Effector memory CD4-positive, alpha-beta T cell (primary cell): ENCODE measurements at places on chromosomes 7 and 10.

DNA sequence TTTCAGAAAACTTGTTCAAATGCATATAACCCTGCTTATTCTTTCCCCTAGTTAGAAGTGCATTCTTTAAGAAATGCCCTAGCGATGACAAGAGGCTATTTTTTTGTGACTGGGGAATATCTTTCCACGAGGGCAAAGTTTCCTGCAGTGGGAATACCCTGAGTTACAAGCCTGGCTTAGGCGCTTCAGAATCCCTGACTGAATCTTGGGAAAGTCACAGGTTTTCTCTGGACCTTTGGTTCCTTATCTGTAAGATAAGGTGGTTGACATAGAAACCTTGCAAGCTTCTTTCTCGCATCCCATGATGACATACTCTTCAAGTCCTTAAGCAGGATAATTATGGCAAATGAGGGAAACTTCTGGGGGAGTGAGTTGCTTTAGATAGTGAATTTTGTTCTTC is 80.5 kb upstream of the FZD8 start:
- DNase-seq, result no peak

DNA sequence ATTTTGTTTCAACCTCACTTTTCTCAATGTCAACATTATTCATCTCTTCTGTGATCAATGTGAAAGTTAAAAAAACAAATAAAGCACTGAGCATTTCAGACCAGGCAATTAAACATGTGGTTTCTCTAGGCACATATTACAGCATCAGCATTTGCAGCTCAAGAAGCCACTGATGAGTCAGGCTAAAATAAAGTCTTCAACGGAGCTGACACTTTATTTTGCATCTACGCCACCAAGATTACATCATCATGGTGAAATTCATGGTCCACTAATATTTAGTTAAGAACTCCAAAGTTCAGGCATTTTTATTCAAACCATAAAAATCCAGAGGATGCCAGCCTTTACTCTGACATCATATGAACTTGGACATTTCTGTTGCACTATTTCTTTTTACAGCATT is 33.0 kb downstream of the MAGI2 start:
- DNase-seq, result no peak

DNA sequence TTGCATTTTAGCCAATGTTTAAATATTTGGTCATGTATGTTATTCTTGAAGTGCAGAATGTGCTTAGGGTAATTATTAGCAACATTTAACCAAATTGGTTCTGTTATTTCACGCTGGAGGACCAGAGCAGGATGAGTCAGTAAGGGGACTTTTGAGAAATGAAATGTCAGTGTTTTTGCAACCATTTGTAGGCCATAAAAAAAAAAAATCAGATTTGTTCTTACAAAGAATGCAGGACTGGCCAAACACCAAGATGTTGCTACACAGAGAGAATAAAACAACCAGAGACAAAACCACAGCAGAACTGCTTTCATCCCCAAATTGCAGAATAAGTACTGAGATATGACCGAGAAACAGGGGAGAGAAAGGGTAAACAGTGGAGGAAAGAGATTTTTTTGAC is 62.1 kb downstream of the TPST1 start:
- no peak for DNase-seq

- peak; percentile 43 for DNase-seq
Measured at GRCh38 chr7:157501581-157501980, 164.8 kb downstream of the DNAJB6 start.

GRCh38 chr7:20786779-20787659 is at the start of gene SP8:
Gene SP8 (minus strand): TSS chr7:20786886. CDS start chr7:20786798, 88 bp downstream.
- DNase-seq, result no peak

DNA sequence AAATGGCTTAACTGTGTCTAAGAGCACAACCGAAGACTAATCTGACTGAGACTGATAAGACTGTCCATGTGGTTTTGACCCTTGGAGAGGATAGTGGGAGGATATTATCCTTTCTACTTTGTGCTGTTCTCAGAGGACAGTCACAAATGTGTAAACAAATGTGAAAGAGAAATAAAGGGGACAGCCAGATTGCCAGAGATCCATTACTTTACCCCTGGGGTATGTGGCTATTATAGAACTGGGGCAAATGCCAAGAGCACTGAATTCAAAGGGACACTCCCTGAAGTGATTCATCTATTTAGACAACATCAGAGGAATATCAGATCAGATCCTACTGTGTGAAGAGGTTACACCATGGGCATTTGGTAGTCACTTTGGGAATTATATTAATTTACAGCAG is 154.7 kb downstream of the RNLS start:
- no peak for DNase-seq

DNA sequence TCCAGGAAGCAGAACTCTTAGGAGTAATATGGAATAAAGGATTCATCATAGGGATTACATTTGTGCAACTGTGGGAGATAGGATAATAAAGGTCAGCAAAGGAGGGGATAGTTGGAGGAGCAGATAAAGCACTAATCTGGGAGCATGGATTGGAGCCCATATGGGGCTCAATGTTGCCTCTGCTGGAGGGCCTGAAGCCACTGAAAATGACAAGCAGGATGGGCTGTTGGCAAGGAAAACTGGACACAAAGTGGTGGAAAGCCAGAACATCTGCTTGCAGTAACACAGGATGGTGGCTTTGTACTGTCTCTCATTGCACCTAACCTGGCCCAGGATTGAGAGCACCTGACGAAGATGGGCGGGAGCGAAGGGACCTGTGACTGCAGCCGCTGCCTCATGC is 15.0 kb upstream of the COMMD3 start:
- DNase-seq, result no peak

DNA sequence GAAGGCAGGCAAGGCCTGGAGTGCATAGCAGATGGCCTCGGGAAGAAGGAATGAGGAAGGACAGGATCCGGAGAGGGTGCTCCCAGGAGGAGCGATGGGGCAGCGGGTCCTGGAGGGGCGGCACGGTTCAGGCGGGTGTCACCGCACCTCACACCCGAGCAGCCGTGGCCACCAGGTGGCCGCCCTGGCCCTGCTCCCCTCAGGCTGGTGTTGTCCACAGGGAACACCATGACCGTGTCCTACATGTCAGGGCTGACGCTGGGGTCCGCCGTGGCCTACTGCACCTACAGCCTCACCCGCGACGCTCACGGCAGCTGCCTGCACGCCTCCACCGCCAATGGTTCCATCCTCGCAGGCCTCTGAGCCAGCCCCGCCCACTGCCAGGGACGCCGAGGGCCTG is 19.8 kb downstream of the SLC29A4 start:
- DNase-seq, result no peak

DNA sequence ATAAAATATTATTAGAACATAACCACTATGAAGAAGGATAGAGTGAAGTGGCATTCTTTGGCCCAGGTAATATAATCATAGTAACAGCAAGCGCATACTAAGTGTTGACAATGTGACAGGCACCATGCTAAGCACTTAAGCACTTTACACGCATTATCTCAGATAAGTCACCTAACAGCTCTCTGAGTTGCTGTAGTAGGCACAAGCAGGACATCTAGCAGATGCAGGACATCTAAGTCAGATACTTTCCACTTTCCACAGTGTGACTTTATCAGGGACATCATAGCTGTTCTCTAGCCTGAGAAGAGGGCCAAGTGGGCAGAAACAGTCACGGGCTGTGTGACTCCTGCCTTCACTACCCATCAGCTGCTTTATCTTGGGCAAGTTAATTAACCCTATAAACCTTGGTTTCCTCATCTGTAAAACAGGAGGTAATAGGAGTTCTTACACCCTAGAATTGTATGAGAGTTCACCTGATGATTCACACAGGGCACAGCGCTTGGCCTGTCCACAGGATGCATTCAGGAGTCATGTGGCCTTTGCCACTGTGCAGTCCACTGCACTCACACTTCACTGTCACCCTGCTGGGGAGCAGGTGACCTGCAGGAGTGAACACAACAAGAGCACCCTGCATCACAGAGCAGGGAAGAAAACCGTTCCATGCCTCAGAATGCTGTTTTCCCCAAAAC is 12.5 kb downstream of the LIPA start:
- DNase-seq, result no peak
